ENCODE measurements at places on chromosomes 12 and 14.

GRCh38 chr12:1419849-1420371, 174.5 kb downstream of the FBXL14 start:
- no peak for DNase-seq

DNA sequence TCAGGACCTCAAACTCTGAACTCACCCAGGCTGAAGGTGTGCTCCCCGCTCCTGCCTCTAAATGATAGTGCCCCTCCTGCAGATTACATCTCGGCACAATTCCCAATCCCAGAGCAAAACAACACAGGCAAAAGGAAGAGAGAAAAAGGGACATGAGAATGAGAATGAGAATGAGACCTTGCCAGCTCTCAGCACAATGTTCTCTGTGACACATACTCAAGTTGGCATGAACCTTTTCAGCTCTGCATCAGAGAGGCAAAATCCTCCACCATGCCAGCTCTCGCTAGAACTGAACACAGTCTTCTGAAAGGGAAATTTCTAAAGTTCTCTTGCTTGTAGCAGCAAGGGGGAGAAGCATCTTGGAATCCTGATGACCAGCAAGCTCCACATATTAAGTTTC, 84.6 kb downstream of the KSR2 start:
- DNase-seq = no peak

GRCh38 chr12:15522574-15523187, 200.4 kb downstream of the PTPRO start:
- DNase-seq = no peak

DNA sequence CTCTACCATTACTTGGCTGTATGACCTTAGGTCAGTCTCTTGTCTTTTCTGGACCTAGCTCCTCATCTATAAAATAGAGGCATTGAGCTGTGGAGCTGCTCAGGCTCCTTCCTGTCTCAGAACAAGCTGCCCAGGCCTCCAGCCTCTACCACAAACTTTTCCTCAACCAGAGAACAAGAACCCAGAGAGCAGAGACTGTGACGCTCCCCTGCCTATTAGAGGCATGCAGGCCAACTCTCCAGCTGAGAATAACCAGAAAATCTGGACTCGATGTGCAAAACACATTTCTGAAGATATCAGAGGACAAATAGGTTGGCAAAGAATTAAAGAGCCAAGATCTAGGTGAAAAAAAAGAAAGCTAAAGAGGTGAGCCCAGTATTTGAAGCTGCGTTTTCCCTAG, 17.8 kb upstream of the PNMA1 start:
- DNase-seq = no peak

- no peak for DNase-seq
Measured at GRCh38 chr14:34021096-34021495, 70.2 kb upstream of the EGLN3 start.

DNA sequence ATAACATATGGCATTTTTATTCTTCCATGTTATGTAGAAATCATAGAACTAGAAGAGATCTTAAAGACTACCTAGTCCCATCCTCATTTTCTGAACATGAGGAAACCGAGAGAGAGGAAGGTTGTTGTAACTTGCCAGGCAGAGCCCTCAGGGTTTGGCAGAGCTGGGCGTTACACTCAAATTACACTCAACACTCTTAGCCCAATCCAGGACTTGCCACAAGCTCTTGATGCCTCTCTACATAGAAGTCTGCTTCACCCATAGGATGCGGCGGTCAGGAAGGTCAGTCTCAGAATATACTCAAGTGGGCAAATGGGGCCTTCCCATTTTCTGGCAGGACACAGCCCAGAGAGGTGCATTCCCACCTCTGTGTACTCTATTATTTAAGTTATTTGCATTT, 208.1 kb downstream of the ZFP36L1 start:
- no peak for DNase-seq

GRCh38 chr14:21108791-21109190, 7.9 kb downstream of the TMEM253 start:
- no peak for DNase-seq

- DNase-seq = no peak
Measured at GRCh38 chr12:119694111-119694510, 26.2 kb downstream of the PRKAB1 start.

DNA sequence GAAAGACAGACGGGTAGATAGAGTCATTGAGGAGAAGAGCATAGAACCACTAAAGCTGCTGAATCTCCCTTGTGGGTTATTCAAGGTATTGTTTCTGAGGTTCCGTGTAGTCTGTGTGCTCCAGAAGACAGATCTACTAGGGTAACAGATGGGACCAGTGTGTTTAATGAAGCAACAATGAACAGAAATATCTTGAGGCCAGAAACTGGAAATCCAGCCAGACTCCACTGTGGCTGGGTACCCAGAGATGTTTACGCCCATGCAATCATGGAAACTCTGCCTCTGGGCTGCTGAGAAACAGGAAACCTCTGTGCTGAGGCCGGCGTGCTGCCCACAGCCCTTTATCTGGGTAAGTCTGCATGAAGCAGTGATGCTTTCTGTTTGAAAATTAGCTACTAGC, 8.3 kb downstream of the PROX2 start:
- no peak for DNase-seq

GRCh38 chr12:105862163-105862821, 276.5 kb downstream of the NUAK1 start:
- no peak for DNase-seq

DNA sequence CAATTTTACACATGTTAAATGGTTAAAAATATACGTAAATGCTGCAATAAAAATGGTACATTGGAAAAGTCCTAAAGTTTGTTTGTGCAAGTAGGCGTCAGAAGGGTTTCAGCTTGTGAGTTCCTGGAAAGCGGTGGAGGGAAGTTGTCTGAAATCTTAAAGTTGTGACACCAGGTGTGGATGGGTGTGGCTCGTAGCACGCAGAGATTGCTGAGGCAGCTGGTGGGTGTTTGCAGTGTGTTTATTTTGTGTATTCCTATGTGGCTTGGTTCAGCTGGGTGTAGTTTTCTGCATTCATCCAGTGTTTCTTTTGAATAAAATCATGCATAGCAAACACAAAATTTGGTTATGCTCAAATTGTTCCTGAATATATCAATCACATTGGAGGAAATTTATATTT, 136.8 kb upstream of the TBX3 start:
- no peak for DNase-seq

- no peak for DNase-seq
Measured at GRCh38 chr14:105980224-105980623, 453.8 kb downstream of the TMEM121 start.

DNA sequence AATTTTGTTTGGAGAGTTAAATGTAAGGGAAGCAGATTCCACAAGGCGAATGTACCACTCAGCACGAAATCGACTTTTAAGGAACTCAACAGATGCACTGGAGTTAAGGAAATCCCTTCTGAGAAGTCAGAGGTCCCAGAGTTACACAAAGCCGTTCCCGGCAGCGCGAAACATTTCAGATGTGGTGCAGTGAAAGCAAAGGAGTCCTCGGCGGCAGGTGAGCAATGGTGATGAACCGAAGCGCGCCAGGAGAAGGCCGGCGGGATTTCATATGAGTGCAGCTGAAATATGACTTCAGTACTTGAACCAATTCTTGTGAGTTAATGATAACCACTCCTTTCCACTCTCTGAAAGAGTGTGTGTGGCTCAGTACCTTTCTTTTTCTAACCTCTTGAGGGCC, 183.2 kb downstream of the GRIP1 start:
- no peak for DNase-seq

- no peak for DNase-seq
Measured at GRCh38 chr14:92702441-92702918, 45.9 kb downstream of the LGMN start.

DNA sequence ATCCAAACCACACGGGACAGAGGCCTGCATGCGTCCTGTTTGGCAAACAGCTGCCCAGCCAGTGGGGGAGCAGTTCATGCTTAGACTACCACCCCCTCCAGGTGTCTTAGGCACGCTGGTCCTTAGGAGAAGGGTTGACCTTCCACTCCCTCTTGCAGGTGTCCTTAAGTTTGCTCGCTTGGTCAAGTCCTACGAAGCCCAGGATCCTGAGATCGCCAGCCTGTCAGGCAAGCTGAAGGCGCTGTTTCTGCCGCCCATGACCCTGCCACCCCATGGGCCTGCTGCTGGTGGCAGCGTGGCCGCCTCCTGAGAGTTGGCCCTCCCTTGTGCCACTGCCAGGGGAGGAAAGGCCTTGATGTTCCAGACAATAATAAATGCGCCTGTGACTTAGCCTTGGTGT, 1.8 kb downstream of the C12orf57 start:
- no peak for DNase-seq
